Activated naive CD8-positive, alpha-beta T cell treated with anti-CD3 and anti-CD28 coated beads, Interleukin-2, amount 50 U/mL, for 24 hours (primary cell): ENCODE measurements at places on chromosomes 3 and 15.

GRCh38 chr3:173599673-173600072 lies 202.1 kb downstream of the NLGN1 start:
- DNase-seq = no peak

GRCh38 chr3:58497097-58497496 lies 5.2 kb downstream of the KCTD6 start:
- no peak for DNase-seq

- no peak for DNase-seq
Observed at GRCh38 chr15:74136814-74137536, 6.6 kb downstream of the ISLR2 start.

GRCh38 chr15:57236561-57237300 lies 139.6 kb upstream of the CGNL1 start:
- no peak for DNase-seq

- no peak for DNase-seq
Observed at GRCh38 chr3:16073203-16073602, 101.3 kb upstream of the GALNT15 start.
